ENCODE measurements at places on chromosomes 4 and X. TPM values are rescaled to one million over a fixed set of nuclear protein-coding genes. Genes with fewer than 3 reads are reported as not detected.

GRCh38 chr4:76972306-76972705 is 22.8 kb downstream of the SEPTIN11 start:
- DNase-seq, result no peak

DNA sequence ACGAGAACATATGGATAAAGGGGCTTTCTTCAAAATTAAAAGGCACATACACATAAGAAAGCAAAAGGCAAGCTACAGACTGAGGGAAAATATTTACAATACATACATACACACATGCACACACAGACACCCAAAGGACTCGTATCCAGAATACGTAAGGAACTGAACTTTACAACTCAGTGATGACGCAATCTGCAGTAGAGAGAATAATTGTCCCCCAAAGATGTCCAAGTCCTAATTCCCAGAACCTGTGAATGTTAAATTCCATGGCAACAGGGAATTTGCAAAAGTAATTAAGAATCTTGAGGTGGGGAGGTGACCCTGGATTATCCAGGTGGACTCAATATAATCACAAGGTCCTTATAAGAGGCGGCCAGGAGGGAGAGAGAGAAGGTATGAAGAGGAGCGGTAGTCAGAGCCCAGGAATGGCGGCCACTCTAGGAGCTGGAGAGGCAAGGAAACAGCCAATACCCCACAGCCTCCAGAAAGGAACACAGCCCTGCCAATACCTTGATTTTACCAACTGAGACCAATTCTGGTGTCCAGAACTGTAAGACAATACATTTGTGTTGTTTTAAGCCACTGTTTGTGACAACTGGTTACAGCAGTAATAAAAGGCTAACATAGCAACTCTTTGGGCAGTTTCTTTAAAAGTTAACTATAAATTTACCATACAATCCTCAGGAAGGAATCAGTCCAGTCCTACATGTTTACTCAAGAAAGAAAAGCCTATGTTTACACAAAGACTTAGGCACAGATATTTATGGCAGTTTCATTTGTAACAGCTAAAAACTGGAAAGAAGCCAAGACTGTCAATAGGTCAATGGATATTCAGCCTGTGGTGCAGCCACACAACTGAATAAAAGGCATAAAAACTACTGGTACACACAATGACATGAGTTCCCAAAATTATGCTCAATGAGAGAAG is 27.3 kb upstream of the STS start:
- no peak for DNase-seq

- no peak for DNase-seq
Observed at GRCh38 chr4:101774807-101775206, 15.7 kb upstream of the BANK1 start.

DNA sequence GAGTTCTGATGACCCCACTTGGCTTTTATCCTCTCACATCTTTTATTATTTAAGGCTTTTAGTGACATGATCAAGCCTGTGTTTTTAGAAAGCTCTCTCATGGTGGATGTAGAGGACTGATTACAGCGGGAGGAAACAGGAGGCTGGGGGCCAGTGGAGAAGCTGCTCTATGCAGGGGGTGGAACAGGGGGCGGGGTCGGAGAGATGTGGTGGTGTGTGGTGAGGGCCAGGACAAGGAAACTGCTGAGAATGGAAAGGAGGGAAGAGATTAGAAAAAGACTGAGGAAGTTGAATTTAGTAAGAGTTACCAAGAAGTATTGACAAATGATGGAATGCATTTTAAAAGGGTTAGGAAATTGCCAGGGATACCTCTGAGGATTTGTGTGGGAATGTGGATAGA is 292.2 kb downstream of the ZIC3 start:
- DNase-seq, result no peak

- DNase-seq, result no peak
Observed at GRCh38 chr4:141391293-141391692, 170.6 kb downstream of the ZNF330 start.

DNA sequence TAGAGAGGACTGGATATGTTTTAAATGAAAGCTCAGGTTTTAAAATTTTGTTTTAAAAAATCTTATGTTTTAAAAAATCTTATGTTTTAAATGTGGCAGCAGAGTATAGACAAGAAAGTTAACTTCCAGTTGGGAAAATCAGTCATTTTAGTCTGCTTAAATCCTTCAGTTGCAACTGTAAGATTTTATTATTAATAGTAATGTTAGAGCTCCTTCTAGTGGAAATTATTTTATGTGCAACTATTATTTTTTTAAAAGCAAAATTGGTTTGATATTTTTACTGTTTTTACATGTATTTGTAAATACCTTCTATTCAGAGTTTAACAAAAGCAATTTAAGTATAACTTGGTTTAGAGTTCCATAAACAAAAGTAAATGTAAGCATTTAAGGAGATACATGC is 8.5 kb upstream of the NUDT6 start:
- no peak for DNase-seq

- DNase-seq, result no peak
Observed at GRCh38 chr4:56134266-56134665, 185.5 kb downstream of the CEP135 start.

DNA sequence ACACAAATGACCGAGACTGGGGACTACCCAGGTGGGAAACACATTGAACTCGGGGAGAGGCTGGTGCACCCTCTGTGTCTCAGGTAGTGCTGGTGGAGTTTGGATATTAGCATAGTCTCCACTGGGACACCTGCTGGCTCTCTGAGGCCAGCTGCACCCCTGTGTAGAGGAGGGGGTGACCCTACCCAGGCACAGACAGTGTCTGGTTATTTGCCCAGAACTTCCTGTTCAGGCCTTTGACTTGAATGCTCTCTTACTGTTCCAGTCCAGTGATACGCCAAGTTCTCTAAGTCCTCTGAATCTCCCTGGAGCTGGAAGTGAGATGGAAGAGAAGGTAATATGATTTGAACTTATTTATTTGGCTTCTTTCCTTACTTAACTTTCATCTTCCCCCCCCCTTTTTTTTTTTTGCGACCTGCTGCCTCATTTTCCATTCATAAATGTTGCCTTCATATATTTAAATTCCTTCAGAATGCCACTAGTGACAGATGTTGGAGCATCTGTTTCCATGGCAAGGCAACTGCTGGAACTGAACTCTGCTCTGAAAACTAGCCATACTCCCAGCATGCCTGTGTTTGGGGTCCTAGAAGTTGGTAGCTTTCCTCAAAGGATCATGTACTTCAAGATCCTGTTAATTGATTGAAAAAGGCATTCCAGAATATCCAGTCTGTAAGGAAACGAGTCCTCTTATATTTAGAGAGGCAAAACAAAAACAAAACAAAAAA is 76.7 kb downstream of the AASDH start:
- DNase-seq, result no peak

GRCh38 chrX:41692162-41692749 is 3.5 kb downstream of the GPR34 start:
- no peak for DNase-seq

DNA sequence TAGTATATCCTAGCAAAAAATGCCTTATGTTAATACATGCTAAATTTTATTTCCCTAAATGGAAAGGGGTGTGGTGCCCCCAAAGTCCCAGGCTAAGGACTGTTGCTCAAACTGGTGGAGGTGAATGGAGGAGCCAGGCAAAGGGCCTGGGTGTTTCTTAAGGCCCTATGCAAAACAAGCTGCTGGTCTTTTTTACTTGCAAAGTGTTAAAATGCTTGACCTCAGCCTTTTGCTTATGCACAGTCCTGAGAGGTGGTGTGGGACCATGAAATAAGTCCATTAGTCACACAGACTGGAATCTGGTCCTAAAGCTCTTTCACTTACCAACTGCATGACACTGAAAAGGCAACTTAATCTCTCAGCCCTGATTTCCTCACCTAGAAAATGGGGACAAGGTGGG is 223.5 kb upstream of the MBNL3 start:
- no peak for DNase-seq

GRCh38 chr4:73137121-73137520 is 67.6 kb upstream of the COX18 start:
- DNase-seq, result no peak

DNA sequence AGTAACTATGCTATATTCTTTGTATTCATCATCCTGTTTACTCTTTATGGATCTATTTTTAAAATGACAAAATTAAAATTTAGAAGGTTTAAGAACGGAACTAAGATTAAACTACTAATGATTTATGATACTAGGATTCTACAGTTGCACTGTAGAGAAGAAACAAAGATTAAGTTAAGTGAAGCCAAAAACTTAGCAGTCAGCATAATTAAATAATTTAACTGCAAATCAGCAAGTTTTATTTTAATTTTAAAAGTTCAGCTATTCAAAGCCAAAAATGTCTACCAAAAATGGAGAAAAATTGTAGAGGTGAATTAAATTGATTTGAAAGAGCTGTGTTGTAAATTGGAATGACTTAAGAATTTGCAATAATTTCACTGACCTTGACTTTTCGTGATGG is 30.8 kb downstream of the NDST4 start:
- no peak for DNase-seq

GRCh38 chrX:5916945-5917344 is 311.7 kb downstream of the NLGN4X start:
- no peak for DNase-seq

DNA sequence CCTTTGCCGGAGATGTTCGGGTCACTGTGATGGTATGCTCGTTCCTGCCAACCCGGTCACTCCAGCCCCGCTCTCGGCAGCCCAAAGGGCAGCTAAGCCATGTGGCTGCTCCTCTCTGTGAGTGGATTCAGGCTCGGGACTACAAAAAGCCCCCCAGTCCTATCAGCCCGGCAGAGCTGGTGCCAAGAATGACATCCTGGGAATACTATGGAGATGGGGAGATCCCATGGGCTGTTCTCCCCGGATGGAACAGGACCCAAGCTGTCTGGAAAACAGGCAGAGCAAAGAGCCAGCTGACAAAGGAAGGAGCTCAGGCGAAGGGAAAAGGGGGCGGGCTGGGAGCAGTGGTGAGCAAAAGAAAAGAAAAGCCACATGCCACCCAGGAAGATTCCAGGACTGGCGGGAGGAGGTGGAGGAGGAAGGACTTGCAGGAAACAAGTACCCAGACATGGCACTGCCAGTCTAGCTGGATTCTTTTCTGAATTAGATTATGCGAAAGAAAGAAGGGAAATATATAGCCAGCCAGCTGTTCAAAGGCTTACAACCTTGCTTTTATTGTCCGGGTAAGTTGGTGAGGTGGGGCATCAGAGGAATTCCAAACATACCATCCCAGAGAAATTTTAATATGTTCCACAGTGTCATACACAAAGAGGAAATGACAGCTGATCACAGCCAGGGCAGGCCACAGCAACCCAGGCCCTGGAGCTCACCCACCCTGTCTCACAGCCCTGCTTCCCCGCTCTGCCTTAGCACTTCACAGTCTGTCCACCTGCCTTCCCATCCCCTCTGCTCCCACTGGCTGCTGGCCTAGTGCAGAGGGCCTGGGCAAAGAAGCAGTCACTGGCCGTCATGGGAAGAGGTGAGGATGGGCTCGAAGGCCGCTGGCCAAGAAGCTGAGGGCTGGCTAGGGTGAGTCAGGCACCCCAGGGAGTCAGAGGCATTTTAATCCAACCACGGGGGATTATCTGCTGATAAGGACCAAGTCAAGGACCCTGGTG is 3.4 kb downstream of the NDP start:
- peak; percentile 48 for DNase-seq

Gene SPINK2
- total RNA-seq, result not detected

Gene GDPD2
- not detected for total RNA-seq

Gene MAGEA10
- total RNA-seq, result not detected

Gene ANXA3
- total RNA-seq, result 8.6 TPM

Gene CD38
- 1.1 TPM for total RNA-seq

Gene SERPINA7
- not detected for total RNA-seq

Gene DCAF8L2
- total RNA-seq, result 1.1 TPM

Gene NRK
- 49.5 TPM for total RNA-seq

Data from ovary (tissue), 10 donors.